ENCODE measurements at places on chromosomes 3 and 15.

DNA sequence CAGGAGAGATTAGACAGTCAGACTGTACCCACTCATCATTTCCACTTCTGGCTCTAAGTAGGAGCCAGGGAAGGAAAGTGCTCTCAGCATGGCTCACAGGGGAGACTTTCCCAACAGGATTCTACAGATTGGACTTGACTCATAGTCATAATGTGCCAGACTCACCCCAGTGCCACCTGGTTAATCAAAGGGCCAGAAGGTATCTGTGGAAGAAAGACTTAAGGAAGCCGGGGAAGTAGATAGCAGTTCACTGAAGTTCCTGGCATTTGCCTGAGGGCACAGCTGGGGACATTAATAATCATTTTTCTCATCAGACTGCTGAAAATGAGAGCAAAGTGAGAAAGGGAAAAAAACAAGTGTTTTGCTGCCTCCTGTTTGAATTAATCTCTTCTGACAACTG, 717.5 kb downstream of the TUSC7 start:
- DNase-seq: no peak

GRCh38 chr15:41827290-41827879, 507 bp upstream of the JMJD7 start:
- no peak for DNase-seq

DNA sequence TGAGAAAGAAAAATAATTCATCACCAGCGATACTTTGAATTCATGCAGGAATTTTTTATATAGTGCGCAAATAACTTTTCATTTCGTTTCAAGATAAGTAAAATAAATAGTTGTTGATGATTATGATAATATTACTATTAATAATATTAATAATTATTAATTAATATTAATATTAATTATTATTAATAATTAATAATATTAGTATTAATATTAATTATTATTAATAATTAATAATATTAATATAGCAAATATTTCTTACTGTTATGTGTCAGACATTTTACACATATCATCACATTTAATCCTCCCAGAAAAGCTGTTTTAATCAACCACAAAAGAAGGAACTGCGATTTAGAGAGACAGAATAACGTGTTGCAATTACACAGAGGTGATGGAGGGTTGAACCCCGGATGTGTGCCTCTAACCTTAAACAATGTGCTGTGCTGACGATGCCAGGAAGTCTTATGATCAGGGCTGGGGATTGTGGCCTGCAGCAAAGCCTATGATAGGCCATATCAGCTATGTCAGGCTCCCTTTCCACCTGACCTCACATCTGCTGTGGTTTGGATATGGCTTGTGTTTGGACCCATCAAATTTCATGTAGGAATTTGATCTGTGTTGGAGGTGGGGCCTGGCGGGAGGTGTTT, 263.5 kb upstream of the NR2F2 start:
- DNase-seq: no peak

DNA sequence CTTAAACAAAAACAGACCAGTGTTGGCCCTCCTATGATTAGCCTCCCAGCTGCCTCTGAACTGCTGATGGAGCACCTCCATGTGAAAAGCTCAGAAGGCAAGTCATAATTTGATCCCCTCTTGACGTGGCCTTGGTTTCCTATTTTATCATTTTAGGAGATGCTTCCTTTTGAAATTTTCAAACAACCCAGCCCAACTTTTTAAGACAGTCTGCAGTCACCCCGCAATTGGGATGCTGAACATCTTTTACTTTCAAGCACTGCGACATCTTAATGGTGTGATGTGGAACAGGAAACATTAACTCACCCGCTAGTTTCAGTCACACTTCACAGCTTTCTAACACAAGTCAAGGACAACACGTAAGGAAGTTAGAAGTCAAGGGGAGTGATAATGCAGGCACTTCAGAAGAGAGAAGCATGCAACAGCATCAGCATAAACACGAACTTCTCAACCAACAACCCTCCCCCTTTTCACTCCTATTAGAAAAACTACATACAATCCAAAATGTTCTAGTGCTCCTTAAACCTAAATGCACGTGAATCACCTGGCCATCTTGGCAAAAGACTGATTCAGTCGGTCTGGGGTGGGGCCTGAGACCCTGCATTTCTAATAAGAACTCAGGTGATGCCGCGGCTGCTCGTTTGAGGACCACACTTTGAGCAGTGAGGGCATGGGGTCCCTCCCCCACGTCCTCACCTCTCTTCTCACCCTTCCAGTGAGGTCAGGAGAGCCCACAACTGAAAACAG, 161.5 kb downstream of the FOXP1 start:
- DNase-seq: no peak

- DNase-seq: no peak
Observed at GRCh38 chr3:127550468-127551157, 39.9 kb downstream of the TPRA1 start.

- DNase-seq: no peak
Observed at GRCh38 chr15:63715818-63716217, 117.9 kb downstream of the HERC1 start.

DNA sequence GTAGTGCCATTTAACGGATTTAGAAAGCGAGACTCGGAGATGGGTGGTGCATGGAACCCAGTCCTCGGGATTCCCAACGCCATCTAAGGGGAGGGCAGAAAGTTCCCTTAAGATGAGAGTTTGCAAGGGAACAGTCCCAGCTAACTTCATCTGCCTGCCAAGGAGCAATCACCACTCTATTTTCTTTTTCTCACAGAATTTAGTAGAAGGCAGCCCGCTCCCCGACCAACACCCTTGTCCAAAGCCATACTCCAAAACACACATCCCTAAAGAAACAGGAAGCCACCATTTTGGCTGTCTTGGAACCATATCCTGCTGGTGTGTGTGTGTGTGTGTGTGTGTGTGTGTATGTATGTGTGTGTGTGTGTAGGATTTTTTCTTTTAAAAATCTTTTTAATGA, 7.1 kb upstream of the FGD5 start:
- DNase-seq: no peak

DNA sequence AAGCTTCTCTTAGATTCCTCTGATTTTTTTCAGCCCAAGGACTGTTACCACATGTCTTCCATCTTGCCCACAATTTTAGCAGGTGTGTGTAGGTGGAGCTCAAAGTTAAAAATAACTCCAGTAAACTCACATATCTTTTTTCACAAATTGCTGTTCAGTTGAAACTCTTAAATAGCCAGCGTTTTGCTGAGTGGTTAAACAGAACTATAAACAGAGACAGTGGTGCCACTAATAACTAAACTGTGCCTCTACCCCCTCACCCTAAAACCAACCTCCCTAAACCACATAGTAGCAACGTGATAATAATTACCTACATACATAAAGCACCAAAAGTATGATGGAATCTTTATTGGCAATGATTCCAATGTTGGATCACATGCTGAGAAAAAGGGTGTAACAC, 525.1 kb downstream of the PDCD6IP start:
- DNase-seq: no peak

GRCh38 chr15:31393444-31394091, 66.9 kb downstream of the KLF13 start:
- DNase-seq: no peak

- DNase-seq: no peak
Observed at GRCh38 chr3:4994144-4994730, 15.0 kb downstream of the BHLHE40 start.

- no peak for DNase-seq
Observed at GRCh38 chr3:37247398-37248114, 73.2 kb upstream of the LRRFIP2 start.

DNA sequence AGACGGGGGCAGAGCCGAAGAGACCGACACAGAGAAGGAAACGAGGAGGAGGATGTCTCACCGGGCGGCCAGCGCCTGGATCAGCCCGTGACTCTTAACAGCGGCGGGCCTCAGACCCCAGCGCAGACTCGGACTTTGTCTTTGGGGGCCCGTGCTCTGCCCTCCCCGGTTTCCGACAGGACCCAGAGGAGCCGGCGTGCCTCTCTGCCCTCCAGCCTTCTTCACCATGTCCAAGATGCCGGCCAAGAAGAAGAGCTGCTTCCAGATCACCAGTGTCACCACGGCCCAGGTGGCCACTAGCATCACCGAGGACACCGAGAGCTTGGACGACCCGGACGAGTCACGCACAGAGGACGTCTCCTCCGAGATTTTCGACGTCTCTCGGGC, 1.0 kb downstream of the TSC22D2 start:
- no peak for DNase-seq

- DNase-seq: no peak
Observed at GRCh38 chr3:115838786-115839185, 215.5 kb downstream of the GAP43 start.

- peak; percentile 30 for DNase-seq
Observed at GRCh38 chr15:62344806-62345539, 179.9 kb upstream of the C2CD4B start.

DNA sequence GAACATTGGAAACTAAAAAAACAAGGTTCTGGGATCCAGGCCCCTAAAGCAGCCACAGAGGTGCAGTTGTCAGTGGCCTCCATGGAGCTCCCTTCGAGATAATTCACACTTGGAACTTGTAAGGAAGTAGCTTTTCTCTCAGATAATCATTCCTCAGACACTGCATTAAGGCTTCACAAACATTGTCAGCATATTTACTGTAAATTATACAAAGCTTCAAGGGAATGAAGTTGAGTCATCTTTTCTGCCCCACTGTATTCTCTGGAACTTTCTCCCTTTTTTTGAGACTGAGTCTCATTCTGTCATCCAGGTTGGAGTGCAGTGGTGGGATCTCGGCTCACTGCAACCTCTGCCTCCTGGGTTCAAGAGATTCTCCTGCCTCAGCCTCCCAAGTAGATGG, 7.1 kb downstream of the BLOC1S6 start:
- no peak for DNase-seq

DNA sequence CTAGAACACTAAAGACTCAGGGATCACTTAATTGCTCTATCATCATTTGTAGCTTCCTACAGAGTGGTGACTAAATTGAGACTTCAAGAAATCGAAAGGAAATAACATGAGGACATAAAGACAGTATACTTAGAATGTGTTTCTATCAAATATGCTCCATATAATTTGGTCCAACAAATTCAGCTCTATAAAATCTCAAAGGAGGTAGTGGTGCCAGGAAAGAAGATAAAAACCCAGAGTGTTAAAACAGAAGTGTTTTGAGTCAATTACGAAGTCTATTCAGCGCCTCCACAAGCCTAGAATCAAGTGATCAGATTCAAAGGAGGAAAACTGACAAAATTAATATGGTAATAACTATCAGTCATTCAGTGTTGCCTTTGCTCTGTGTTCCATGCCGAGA, 22.9 kb downstream of the MAGI1 start:
- no peak for DNase-seq

DNA sequence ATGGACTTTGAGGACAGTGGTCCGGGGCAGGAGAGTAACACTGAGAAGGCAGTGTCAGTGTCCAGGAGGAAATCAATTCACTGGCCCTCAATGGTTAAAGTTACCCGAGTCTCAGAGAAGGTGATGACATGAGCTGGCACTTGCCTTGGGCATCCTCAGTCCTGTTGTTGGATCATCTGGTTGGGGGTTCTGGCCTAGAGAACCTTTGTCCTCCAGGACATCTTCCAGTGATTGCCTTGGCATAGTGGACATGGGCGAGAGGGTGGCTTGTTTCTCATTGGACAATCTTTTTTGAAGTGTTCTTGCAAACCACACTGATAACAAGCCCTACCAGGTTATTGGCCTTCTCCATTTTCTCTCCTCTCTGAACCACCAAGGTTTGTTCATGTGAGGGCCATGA, 83.4 kb upstream of the TERB2 start:
- no peak for DNase-seq

GRCh38 chr15:68295014-68295805, 17.7 kb downstream of the FEM1B start:
- DNase-seq: no peak

- DNase-seq: no peak
Observed at GRCh38 chr3:64518950-64519349, 168.8 kb downstream of the ADAMTS9 start.

GRCh38 chr3:45957586-45957985, 14.3 kb downstream of the CXCR6 start:
- no peak for DNase-seq

- DNase-seq: peak; percentile 45
Observed at GRCh38 chr15:90336705-90337141, 15.4 kb upstream of the ZNF774 start.

DNA sequence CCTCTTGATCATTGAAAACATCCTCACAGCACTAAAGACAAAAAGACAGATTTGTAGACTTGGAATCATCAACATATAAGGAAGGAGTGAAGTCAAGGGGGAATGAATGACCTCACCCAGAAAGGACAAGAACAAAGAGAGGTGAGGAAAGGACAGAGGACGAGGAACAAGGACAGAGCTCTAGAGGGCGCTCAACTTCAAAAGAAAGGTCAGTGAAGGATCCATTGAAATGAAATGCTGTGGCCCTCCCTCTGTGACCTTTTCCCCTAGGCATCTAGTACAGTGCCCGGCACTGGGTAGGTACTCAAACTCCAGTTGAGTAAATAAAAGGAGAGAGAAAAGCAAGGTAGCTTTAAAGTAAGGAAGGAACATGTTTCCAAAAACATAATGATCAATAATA, 2.6 kb downstream of the ATP8B4 start:
- no peak for DNase-seq

- no peak for DNase-seq
Observed at GRCh38 chr15:31339558-31339895, 12.9 kb downstream of the KLF13 start.

DNA sequence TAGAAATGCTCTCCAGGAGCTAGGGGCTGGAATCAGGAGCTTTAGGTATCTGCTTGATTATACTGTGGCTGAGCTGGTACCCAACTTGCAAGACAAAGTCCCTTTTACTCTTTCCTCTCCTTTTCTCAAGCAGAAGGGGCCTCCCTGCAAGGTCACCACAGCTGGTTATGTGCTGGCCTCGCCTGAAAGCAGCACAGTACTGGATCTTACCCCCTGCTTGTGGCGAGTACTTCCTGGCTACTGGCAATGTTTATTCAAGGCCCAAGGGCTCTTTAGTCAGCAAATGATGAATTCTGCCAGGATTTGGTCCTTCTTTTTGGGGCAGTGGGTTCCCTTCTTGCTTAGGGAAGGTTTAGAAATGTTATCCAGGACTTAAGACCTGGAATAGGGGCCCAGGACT, 234.6 kb downstream of the RAP2B start:
- no peak for DNase-seq

DNA sequence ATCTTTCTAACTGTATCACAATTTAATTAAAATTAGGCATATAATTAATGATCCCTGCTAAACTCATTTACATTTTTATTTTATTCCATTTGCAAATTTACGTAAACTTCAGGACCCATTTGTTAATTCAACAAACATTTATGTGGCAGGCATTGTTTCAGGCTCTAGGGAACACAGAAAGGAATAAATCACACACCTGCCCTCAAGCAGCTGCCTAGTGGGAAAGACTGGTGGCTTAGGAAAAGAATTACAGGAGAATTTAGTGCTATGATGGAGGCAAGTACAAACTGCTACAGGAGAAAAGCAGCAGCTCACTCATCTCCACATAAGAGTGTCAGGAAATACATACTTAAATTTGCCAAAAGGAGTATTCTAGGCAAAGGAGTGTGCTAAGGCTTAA, 11.2 kb downstream of the CBLB start:
- DNase-seq: no peak

DNA sequence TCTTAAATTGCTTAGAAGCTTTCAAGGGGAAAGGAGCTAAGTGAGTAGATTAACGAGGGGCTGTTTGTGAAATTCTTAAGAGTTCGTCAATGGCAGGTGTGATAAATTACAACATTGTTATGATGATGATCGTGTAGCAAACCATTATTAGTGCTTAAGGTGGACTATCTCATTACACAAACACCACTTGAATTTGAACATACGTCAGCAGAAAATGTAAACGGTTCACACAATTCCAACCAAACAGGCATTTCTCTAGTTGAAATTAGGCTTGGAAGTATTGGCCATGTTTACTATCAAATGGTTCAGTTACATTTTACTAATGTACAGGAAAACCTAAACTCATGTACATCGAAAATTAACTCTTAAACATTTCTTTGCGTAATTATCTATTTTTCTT, 102.8 kb downstream of the PYDC2 start:
- no peak for DNase-seq

Data from HTR-8/SVneo (cell line).